ENCODE measurements at places on chromosomes 7 and 10.
A peak's percentile ranks its signal among the peaks of the same experiment; 100 is the strongest.

DNA sequence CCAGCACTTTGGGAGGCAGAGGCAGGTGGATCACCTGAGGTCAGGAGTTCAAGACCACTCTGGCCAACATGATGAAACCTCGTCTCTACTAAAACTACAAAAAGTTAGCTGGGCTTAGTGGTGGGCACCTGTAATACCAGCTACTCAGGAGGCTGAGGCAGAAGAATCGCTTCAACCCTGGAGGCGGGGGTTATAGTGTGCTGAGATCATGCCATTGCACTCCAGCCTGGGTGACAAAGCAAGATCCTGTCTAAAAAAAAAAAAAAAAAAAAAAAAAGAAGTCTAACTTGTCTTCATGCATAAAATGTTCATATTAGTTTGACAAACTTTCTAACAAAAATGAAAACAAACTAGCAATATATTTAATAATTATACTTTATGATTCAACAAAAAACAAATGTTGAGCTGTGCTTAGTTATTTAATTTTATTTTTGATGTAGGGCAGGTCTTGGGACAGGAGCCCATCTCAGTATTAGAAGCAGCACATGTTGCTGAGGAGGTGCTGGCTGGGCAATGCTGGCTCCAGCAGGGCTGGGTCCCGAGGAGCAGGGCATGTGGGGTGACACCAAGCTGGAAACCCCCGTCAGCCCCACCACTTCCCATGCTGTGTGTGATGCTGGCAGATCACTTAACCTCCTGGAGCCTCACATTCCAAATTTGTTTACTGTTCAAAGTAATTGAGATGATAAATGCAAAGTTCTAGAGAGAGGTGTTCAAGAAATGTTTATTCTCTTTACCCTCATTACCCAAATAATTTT, 335.3 kb upstream of the KLF6 start:
- DNase-seq, result no peak

DNA sequence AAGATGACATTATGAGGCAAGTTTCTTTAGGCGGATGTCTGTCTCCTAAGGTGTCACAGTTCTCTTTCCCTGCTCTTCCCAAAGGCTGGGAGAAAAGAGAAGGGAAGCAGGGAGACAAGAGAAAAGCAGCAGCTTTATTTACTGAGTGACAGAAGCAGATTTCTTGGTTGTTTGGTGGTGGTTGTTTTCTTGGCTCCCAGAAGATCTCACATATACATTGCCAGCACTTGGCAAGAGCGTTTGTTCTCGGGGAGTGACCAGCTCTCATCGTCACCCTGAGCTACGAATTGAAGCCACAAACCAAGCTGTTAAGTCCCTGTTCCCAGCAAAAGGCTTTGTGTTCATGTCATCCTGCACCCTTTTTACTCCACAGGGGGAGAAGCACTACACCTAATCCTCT, 11.4 kb downstream of the CDHR3 start:
- no peak for DNase-seq

DNA sequence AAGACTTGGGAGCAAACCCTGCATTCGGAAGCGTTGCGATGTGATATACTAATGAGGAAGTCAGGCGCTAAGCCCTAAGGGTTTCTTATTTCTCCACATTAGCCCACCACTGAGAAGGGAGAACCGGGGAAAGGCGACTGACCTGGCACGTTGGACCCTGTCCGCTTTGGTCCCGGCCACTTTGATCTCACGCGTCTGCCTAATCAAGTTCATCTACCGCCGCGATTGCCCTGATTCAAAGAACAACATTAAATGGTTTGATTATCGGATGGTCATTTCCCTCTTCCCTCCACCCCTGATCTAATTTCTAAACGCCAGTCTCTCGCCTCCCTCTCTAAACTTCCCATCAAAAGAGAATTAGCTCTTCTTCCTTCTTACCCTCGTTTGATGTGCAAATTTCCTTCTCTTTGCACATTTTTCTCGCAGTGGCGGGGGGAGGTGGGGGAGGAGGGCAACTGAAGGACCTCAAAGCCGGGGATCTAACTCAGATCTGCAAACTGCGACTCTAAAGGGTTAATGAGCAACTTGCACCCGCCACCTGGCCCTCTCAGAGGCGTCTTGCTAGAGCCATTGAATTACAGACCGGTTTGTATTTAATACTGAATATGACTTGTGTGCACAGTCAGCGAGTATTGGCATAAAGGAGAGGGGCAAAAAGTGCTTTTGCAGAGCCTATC, 687 bp upstream of the DKK1 start:
- DNase-seq, result peak; percentile 33

- peak; percentile 80 for DNase-seq
Observed at GRCh38 chr10:28942012-28942411, 264.7 kb downstream of the BAMBI start.

- DNase-seq, result peak; percentile 72
Observed at GRCh38 chr10:79018521-79019011, 50.2 kb upstream of the ZMIZ1 start.

GRCh38 chr10:66928776-66929175, 2.9 kb downstream of the LRRTM3 start:
- peak; percentile 24 for DNase-seq

- no peak for DNase-seq
Observed at GRCh38 chr7:43501870-43502269, 81.0 kb upstream of the STK17A start.

DNA sequence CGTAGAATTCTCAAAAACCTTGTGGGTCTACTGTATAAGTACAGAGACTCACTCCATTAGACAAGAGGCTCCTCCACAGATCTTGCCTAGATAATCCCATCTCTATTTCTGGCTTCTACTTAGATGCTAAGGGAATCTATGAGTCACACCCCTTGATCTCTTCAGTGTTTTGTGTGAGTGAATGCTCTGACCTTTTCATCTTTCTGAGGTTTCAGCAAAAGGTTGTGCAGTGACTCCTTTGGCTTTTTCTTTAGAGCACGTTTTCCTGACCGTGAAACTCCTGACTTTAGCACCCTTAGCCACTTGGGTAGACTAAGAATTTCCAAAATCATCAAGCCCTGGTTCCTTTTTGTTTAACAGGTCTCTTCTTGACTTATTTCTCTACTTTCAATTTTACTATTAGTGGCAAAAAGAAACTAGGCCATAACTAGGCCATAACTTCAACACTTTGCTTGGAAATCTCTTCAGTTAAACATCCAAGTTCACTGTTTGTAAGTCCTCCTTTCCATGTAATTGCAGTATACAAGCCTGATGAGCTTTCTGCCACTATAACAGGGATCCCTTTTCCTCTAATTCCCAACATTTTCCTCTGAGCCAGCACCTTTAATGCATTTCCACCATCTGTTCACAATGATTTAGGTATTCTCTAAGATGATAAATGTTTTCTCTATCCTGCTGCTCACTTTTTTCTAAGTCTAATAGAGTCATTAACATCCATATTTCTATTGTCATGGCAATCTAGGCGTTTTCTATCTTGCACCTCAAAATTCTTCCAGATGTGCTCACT, 19.4 kb downstream of the COPG2 start:
- DNase-seq, result no peak

- DNase-seq, result no peak
Observed at GRCh38 chr7:5691606-5692005, 89.9 kb downstream of the RNF216 start.

GRCh38 chr7:107115762-107116540, 52.9 kb upstream of the HBP1 start:
- DNase-seq, result no peak

- peak; percentile 91 for DNase-seq
Observed at GRCh38 chr7:5296611-5297226, 14.0 kb downstream of the SLC29A4 start.

DNA sequence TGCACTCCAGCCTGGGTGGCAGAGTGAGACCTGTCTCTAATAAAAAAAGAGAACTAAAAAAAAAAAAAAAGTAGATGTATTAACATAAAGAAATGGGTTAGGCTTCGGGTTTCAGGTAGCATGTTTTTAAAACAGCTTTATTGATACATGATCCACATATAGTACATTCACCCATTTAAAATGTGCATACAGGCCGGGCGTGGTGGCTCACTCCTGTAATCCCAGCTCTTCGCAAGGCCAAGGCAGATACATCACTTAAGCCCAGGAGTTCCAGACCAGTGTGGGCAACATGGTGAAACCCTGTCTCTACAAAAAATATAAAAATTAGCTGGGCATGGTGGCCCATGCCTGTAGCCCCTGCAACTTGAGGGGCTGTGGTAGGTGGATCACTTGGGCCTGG, 39.5 kb downstream of the SNX10 start:
- DNase-seq, result no peak

GRCh38 chr10:2232479-2232878, 495.2 kb upstream of the ADARB2 start:
- DNase-seq, result no peak

- DNase-seq, result no peak
Observed at GRCh38 chr10:71472466-71472865, 75.7 kb downstream of the CDH23 start.

GRCh38 chr7:149720372-149721083, 52.9 kb downstream of the ZNF467 start:
- DNase-seq, result peak; percentile 20

DNA sequence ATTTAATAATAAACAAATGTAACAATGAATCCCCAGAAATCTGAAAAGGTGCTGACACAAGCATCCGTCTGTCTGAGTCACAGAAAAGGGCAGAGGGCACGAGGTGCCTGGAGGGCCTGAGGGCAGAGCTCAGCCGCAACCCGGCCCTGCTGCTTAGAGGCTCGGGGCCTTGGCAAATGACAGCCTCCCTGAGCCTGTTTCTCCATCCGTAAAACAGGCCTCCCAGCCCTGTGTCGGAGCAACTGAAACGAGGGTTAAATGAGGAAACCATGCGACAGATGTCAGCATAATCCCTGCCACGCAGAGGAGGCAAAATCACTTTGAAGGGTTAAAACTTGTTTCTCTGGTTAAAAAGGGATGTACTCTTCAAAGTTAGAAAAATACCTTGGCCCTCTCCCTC, 24.9 kb downstream of the NUDT1 start:
- DNase-seq, result no peak

- DNase-seq, result peak; percentile 96
Observed at GRCh38 chr7:13800694-13801448, 188.6 kb downstream of the ETV1 start.

DNA sequence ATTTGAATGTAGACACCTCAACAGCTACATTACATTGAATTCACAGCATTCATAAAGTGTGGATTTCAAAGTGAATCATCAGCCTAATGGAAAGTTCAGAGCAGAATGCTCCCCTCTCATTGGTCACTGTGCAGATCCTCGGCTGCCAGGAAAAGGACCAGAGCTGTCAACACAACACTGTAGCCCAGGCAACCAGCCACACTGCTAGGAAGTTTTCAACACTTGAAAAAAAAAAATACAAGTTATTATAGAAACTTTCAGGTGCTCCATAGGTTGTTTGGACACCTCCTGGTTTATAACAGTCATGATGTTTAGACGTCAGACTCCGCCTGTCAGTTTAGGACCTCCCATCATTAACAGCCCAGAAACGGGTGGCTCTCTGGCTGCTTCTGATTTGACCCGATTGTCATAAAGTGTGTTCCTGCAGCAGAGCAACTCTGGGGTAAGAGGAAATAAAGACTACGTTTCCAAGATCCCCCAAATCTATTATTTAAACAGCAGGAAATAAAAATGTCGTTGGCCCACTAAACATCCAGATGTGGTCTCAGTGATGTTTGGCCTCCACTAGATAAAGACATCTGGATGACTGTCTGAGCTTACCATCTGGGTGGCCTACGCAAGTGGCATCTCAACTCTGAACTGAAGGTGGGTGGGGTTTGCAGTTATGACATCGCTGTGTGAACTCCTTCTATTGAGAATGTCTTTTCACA, 117.4 kb downstream of the CABCOCO1 start:
- DNase-seq, result peak; percentile 6

DNA sequence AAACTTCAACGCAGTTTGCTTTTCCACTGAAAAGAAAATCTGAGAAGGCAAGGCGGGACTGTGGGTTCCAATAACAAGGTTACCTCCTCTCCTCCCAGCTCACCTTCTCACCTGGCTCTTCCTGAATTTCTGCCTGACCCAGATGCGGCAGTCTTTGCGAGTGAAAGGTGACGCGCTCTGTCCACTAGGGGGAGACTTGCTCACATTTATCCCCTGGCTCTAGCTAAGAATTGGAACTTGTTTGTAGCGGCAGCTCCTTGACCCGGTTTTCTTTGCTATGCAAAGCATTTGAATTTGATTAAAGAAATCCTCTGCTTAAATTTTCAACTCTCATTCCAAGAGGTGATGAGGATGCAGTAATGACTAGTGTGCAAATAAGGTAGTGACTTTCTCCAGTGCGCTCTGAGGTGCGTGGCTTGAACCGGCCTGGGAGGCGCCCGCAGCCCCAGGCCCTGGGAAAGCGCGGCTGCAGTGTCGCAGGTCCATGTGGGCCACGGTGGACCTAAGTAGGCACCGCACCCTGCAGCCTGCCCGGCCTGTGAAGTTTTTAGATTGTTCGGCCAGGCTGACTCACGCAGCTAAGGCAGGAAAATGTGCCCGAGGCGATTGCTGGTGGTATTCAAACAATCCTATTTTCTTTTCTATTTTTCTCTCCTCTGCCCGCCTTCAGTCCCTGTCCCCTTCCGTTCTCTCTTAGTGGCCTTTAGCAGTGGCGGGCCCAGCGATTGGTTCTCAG, 336.9 kb upstream of the NPSR1 start:
- DNase-seq, result peak; percentile 73

GRCh38 chr7:64881461-64882287, 21.4 kb upstream of the ZNF273 start:
- no peak for DNase-seq

- no peak for DNase-seq
Observed at GRCh38 chr7:668139-668931, 58.2 kb upstream of the DNAAF5 start.

- peak; percentile 87 for DNase-seq
Observed at GRCh38 chr7:90706072-90706716, 110.1 kb downstream of the CDK14 start.

DNA sequence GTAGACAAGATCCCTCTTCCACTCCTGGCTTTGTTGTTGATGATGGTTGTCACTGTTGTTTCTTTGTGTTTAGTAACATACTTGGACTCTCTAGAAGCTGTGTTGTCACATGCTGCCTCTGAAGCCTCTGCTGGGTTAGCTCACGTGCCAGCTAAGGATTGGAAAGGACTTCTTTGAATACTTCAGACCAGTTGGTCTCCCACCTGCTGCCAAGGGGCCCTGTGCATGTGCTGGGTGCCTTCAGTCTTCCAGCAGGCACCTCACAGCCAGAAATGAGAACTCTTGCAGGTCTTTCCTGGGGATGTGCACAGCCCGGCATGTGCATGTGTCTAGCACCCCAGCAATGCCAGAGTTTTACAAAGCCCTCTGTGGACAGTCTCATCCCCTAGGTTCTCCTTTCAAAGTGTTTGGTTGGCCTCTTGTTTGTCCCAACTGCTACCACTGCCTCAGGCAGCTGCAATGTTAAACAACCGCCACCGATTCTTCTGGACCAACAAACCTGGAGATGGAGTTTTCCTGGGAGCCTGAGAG, 21.7 kb upstream of the NCAPG2 start:
- no peak for DNase-seq

- no peak for DNase-seq
Observed at GRCh38 chr10:131223422-131223821, 88.1 kb downstream of the TCERG1L start.

Data from NCI-H69 (cell line).